Mammary epithelial cell (primary cell): ENCODE measurements at places on chromosomes 5 and 9. TPM values are rescaled to one million over a fixed set of nuclear protein-coding genes. Genes with fewer than 3 reads are reported as not detected.

The SLC6A7 gene
- total RNA-seq, result not detected in 2 replicates

GRCh38 chr5:103587185-103587748 is 24.7 kb upstream of the NUDT12 start:
- DNase-seq, result peak; percentile 6

GRCh38 chr9:105188746-105189145 is 55.7 kb upstream of the SLC44A1 start:
- DNase-seq, result no peak

DNA sequence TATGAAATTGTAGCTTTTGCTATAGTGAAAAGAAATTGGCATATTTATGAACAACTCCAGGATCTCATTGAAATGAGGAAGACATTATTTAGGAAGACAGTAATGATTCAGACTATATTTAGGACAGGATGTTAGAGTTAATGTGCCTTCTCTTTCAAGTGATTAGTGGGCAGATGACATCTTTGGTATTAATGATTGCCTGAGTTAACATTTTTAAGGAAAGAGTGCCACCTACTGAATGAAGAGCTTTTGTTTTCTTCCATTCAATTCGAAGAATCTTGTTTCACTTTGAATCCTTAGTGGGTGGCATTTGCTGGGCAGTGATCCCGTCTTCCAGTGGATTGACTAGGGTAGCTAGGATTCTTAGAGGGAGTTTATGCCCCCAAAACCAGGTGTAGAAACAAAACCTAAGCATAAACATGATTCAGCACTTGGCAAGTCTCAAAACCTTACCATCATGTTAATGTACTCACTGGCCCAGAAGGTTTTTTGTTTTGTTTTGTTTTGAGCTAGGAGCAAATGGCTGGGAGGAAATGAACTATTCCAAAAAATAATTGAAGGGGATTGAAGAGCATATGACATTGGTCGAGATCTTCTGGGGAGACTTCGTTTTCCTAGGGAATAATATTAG is 23.2 kb downstream of the MAP3K1 start:
- DNase-seq, result peak; percentile 58

DNA sequence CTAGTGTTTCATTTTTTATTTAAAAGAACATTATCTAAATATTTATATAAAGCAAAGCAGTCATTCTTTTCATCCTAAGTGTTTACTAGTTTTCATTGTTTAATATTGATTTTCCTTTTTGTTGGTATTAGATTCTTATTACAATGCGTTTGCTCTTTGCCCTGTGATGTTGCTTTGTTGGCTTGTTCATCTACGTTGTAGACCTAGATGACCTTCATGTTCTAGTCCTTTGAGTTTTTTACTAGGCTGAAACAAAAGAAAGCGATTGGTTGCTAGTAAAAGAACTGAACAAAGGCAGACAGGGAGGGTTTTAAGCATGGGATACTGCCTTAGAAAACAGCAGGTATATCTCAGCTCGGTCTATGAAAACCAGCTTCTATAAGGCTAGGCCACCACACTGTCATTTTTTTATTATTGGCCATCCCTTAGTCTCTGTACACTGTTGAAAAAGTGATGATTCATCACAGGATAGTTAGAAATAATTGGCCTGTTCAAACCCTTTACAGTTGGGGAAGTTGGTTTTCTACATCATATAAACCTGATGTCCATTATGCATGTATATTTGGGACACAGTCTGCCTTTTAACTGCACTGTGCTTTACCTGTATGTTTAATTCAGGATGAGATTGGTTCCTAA is 119.0 kb downstream of the ZCCHC7 start:
- DNase-seq, result no peak

DNA sequence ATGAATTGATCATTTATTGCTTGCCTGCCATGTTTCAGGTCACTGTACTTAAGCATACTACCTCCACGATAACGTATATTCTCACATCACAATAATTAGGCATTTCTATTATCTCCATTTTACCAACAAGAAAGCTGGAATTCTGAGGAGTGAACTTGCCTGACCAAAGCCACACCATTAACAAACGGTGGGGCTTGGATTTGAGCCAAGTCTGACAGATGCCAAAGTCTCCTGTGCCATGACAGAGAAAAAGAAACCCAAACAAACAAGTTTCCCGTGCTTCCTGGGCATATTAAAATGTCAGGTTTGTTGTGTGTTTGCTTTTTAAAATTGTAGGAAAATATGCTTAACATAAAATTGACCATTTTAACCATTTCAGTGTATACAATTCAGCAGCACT is 40.8 kb upstream of the KCNV2 start:
- no peak for DNase-seq

GRCh38 chr9:69970001-69970533 is 73.6 kb upstream of the MAMDC2 start:
- no peak for DNase-seq

DNA sequence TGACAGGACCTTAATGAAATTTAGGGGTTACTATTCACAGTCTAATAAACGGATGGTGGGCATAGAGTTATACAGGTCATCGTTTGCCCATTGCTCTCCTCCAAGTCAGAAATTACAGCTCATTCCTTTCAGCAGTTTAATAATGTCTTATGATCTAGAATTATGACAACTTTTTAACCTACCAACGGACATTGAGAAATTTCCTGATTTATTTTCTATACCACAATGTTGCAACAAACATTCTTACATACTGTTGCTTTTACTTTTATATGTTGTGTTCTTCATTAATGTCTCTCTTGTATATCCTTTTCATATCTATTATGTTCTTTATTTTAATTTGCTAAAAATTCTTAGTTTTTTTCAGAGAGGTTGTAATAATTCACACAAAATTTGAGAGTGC is 152.8 kb upstream of the PRLR start:
- no peak for DNase-seq
